ENCODE measurements at places on chromosomes 5 and 9. TPM values are rescaled to one million over a fixed set of nuclear protein-coding genes. Genes with fewer than 3 reads are reported as not detected.

The ACTBL2 gene
- 0.08 TPM for total RNA-seq

The RABGAP1 gene
- 13.7 TPM for total RNA-seq

The RNF14 gene
- 64.3 TPM for total RNA-seq

The MYOT gene
- not detected for total RNA-seq

The SKIC3 gene
- total RNA-seq, result 23.4 TPM

The SPZ1 gene
- not detected for total RNA-seq

Measured in A549 treated with Mapracorat at 1 μM for 4 hours (cell line).